Thymus (tissue), 14 donors: ENCODE measurements at places on chromosomes 11 and 22. TPM values are rescaled to one million over a fixed set of nuclear protein-coding genes. Genes with fewer than 3 reads are reported as not detected.
A peak's percentile ranks its signal among the peaks of the same experiment; 100 is the strongest.

ABCG4 gene
- 0.28 TPM for total RNA-seq

CECR2 gene
- 0.42 TPM for total RNA-seq

- H3K4me3 ChIP-seq: no peak overlapping the region
- H3K36me3 ChIP-seq: no peaks in the 10 kb centered on the region
- no peak for DNase-seq
- no peaks in the 10 kb centered on the region for H3K27me3 ChIP-seq
- peak overlapping the region; percentile 81 for H3K27ac ChIP-seq
Observed at GRCh38 chr11:92657226-92657625, 312.2 kb upstream of the MTNR1B start.

ART1 gene
- not detected for total RNA-seq

CHST1 gene
- 0.80 TPM for total RNA-seq

DNA sequence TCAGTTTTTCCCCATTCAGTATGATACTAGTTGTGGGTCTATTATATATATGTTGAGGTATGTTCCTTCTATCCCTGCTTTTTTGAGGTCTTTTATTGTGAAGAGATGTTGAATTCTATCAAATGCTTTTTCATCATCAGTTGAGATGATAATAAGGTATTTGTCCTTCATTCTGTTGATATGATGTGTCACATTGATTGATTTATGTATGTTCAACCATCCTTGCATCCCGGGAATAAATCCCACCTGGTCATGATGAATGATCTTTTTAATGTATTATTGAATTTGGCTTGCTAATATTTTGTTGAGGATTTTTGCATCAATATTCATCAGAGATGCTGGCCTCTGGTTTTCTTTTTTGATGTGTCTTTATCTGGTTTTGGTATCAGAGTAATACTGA is 26.0 kb downstream of the ENDOD1 start:
- no peak overlapping the region for H3K27ac ChIP-seq
- H3K4me1 ChIP-seq: no peaks in the 10 kb centered on the region
- no peak for DNase-seq
- no peaks in the 10 kb centered on the region for H3K36me3 ChIP-seq
- no peak overlapping the region for H3K4me3 ChIP-seq
- H3K27me3 ChIP-seq: no peaks in the 10 kb centered on the region

GRCh38 chr11:79168530-79169110 is 272.2 kb downstream of the TENM4 start:
- no peak for DNase-seq
- no peaks in the 10 kb centered on the region for H3K4me1 ChIP-seq
- no peaks in the 10 kb centered on the region for H3K36me3 ChIP-seq
- H3K27me3 ChIP-seq: no peaks in the 10 kb centered on the region
- H3K27ac ChIP-seq: no peak overlapping the region

- H3K36me3 ChIP-seq: peaks cover 26% of the 10 kb centered on the region
- no peaks in the 10 kb centered on the region for H3K4me1 ChIP-seq
- H3K4me3 ChIP-seq: no peak overlapping the region
- H3K27ac ChIP-seq: no peak overlapping the region
Observed at GRCh38 chr11:18490319-18490718, 34.7 kb downstream of the LDHAL6A start.

DNA sequence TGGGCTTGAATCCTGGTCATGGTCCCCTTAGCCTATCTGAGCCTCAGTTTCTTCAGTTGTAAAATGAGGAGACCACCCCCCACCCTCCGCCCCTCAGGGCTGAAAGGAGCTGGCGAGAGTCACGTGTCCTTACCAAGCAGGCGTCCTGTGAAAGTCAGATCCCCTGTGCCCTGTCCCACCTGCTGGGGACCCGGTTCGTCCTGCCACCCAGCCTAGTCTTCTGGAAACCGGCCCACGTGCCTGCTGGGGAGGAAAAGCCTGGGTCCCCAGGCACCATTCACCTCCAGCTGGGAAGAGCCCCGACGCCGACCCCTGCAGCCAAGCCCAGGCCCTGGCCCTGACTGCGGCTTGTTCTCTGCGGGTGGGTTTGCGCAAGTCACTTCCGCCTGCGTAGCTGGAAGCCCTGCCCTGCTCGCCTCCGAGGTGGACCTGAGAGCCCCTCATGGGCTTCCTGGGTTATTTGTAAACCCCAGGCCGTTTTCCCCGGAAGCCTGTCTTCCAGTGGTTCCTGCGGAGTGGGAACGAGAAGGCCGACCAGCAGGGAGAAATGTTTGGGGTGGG is 679 bp upstream of the SSH3 start:
- peaks cover 43% of the 10 kb centered on the region for H3K36me3 ChIP-seq
- peaks cover 11% of the 10 kb centered on the region for H3K4me1 ChIP-seq

DNA sequence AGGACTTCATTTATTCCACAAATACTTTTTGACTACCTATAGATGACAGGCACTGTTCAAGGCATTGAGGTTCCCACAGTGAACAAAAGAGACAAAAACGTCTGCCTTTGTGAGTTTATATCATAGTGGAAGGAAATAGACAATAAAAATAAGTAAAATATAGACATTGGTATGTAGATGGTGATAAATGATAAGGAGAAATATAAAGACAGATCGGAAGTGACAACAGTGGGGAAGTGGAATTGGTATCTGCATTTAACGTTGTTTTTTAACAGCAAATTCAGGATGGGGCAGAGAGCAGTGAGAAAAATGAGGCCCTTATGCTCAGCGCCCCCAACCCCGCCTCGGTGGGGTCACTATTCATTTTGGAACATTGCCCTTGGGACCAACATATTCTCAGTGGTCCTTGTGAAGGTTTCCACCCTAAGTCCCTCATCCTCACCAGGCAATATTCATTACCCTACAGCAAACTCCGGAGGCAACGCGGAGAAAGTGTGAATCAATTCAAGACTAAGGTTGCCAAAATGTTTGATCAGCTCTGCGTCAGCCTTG is 627 bp upstream of the PEX26 start:
- peaks cover 20% of the 10 kb centered on the region for H3K36me3 ChIP-seq
- DNase-seq: no peak
- H3K27me3 ChIP-seq: no peaks in the 10 kb centered on the region
- peak overlapping the region; percentile 99 for H3K27ac ChIP-seq
- H3K4me3 ChIP-seq: peak overlapping the region; percentile 74
- H3K4me1 ChIP-seq: peaks cover 17% of the 10 kb centered on the region

GRCh38 chr11:18527512-18527911 is 770 bp upstream of the TSG101 start:
- peaks cover 7% of the 10 kb centered on the region for H3K4me1 ChIP-seq
- H3K4me3 ChIP-seq: peak overlapping the region; percentile 67
- no peaks in the 10 kb centered on the region for H3K27me3 ChIP-seq
- peak overlapping the region; percentile 98 for H3K27ac ChIP-seq
- DNase-seq: no peak

MYH9 gene
- total RNA-seq: 123 TPM

DNA sequence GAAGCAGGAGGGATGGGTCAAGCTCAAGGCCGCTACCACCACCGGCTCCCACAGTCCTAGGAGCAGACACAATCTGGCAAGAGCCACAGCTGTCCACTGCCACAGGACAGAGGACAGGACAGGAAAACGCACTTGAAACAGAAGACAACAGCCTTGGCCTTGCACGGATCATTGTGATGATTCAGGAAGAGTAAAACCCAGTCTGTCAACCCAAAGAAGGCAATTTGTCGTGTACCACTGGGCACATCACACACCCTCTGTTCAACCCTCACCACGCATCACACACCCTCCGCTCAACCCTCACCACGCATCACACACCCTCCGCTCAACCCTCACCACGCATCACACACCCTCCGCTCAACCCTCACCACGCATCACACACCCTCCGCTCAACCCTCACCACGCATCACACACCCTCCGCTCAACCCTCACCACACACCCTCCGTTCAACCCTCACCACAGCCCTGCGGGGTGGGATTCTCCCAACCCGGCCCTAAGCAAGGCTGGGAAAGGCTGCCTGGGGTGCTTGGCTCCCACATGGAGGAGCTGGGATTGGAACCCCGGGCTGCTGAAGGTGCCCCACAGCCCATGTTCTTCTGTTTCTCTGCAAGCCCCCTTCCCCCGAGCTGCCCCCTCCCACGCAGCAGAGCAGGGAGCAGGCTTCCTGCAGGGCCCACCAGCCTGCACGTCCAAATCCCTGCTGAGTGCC is 11.3 kb upstream of the CDC42BPG start:
- H3K4me1 ChIP-seq: peaks cover 100% of the 10 kb centered on the region
- DNase-seq: no peak
- H3K27me3 ChIP-seq: no peaks in the 10 kb centered on the region

GRCh38 chr22:45552580-45553350 is 50.1 kb downstream of the FBLN1 start:
- no peaks in the 10 kb centered on the region for H3K27me3 ChIP-seq
- peak overlapping the region; percentile 22 for H3K27ac ChIP-seq
- no peaks in the 10 kb centered on the region for H3K36me3 ChIP-seq
- DNase-seq: no peak
- H3K4me3 ChIP-seq: no peak overlapping the region

- H3K27ac ChIP-seq: no peak overlapping the region
- H3K36me3 ChIP-seq: peaks cover 20% of the 10 kb centered on the region
- H3K4me1 ChIP-seq: peaks cover 11% of the 10 kb centered on the region
- peaks cover 27% of the 10 kb centered on the region for H3K27me3 ChIP-seq
Observed at GRCh38 chr22:19519041-19519926, 4.9 kb downstream of the CLDN5 start.

DNA sequence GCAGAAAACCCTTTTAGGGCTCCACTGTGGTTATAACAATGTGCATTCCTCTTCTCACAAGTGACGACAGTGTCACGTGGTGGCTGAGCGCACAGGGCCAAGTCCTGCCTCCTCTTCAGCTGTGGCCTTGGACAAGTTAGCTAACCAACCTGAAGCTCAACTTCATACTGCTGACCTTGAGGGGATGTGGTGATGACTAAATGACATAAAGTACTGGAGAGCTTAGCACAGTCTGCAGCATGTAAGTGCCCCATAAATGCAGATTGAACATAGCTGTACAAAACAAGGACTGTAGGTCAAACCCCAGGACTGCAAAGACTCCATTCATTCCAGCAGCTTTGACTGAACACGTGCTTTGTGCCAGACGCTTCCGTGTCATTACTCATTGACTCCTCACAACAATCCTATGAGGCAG is 20.1 kb upstream of the MRGPRX2 start:
- H3K27me3 ChIP-seq: no peaks in the 10 kb centered on the region
- no peak overlapping the region for H3K4me3 ChIP-seq
- H3K4me1 ChIP-seq: no peaks in the 10 kb centered on the region

DNA sequence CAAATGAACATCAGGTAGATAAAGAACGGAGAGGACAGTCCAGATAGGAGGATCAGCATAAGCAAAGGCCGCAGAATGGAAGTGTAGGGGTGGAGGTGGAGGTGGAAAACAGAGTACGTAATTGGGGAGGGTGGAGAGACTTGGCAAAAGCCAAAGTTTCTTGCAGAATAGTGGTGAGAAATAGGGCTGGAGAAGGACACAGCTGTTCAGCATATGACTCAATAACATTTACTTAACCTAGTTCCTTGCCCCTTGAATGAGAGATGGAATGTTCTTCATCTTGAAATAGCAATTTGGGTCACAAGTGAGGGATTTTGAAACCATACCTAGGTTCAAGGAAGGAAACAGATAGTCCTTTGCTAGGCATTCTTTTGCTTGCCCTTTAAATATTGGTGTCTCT is 235.9 kb upstream of the ARHGAP20 start:
- H3K4me3 ChIP-seq: no peak overlapping the region
- no peaks in the 10 kb centered on the region for H3K36me3 ChIP-seq
- no peaks in the 10 kb centered on the region for H3K4me1 ChIP-seq
- H3K27me3 ChIP-seq: no peaks in the 10 kb centered on the region
- H3K27ac ChIP-seq: no peak overlapping the region

GRCh38 chr11:10920205-10920604 is 62.4 kb upstream of the ZBED5 start:
- H3K36me3 ChIP-seq: no peaks in the 10 kb centered on the region
- H3K27ac ChIP-seq: no peak overlapping the region
- no peaks in the 10 kb centered on the region for H3K27me3 ChIP-seq
- H3K4me1 ChIP-seq: no peaks in the 10 kb centered on the region
- DNase-seq: no peak

SLC22A25 gene
- not detected for total RNA-seq

MRGPRE gene
- total RNA-seq: not detected

- H3K27me3 ChIP-seq: no peaks in the 10 kb centered on the region
- H3K36me3 ChIP-seq: no peaks in the 10 kb centered on the region
- peaks cover 24% of the 10 kb centered on the region for H3K4me1 ChIP-seq
- no peak overlapping the region for H3K4me3 ChIP-seq
- no peak for DNase-seq
Observed at GRCh38 chr11:36395978-36396736, 100.1 kb downstream of the PRR5L start.

DNA sequence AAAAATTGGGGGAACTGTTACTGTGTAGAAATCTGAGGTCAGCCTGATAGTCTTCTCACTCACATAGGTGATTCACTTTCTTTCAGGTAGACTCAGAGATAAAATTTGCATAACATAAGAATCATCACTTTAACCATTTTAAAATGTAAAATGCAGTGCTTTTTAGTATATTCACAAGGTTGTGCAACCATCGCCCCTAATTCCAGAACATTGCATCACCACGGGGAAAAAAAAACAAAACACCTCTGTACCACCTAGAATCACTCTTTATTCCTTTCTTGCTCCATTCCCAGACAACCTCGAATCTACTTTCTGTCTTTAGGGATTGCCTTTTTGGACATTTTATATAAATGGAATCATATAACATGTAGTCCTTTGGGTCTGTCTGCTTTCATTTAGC is 20.9 kb downstream of the CHEK1 start:
- no peak overlapping the region for H3K27ac ChIP-seq
- no peaks in the 10 kb centered on the region for H3K4me1 ChIP-seq
- no peak for DNase-seq
- H3K36me3 ChIP-seq: peaks cover 14% of the 10 kb centered on the region

ALX4 gene
- 0.05 TPM for total RNA-seq

DNA sequence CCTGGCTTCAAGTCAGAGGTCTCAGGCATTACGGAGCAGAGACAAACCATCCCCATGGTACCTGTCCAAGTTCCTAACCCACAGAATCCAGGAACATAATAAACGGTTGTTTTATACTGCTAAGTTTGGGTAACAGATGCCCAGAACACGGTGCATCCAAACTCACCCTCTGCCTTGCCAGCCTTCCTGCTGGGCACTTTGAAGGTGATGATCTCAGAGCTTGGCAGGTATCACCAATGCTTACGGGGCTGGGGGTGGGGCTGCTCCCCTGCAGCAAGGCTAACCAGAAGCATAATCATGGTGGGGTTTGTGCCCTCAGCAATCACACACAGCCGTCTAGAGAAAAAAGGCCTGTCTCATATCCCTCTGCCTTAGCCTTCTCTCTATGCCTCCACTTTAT is 27.1 kb downstream of the DKK3 start:
- H3K27ac ChIP-seq: no peak overlapping the region
- no peak for DNase-seq
- H3K36me3 ChIP-seq: no peaks in the 10 kb centered on the region
- H3K4me3 ChIP-seq: no peak overlapping the region
- no peaks in the 10 kb centered on the region for H3K4me1 ChIP-seq

GRCh38 chr11:128775468-128775867 is 81.6 kb downstream of the FLI1 start:
- DNase-seq: no peak
- H3K4me1 ChIP-seq: peaks cover 7% of the 10 kb centered on the region
- H3K27me3 ChIP-seq: no peaks in the 10 kb centered on the region
- H3K4me3 ChIP-seq: no peak overlapping the region

DNA sequence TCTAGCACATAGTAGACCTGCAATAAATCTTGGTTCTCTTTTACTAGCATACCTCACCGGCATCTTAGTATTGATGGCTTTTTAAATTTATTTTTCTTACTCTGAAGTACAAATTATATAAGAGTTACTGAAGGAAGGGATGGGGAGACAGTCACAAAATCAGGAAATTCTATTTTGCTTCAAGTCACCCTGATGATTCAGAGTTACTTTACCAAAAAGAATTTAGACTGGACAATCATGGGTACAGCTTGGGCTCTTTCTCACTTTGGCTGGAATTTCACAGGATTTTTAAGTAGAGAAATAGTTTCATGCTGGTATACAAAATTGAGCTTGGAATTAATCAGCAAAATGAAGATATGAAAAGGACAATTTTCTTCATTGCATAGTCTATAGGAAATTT is 919.2 kb downstream of the METTL15 start:
- H3K4me3 ChIP-seq: no peak overlapping the region
- no peaks in the 10 kb centered on the region for H3K36me3 ChIP-seq
- no peak for DNase-seq
- H3K27ac ChIP-seq: no peak overlapping the region
- H3K27me3 ChIP-seq: no peaks in the 10 kb centered on the region
